ENCODE measurements at places on chromosomes 7 and 10.
A peak's percentile ranks its signal among the peaks of the same experiment; 100 is the strongest.

- DNase-seq, result no peak
Observed at GRCh38 chr7:105649727-105650381, 68.6 kb upstream of the EFCAB10 start.

- DNase-seq, result no peak
Observed at GRCh38 chr7:7330997-7331396, 148.7 kb downstream of the C1GALT1 start.

- no peak for DNase-seq
Observed at GRCh38 chr7:1721047-1721690, 51.1 kb downstream of the ELFN1 start.

DNA sequence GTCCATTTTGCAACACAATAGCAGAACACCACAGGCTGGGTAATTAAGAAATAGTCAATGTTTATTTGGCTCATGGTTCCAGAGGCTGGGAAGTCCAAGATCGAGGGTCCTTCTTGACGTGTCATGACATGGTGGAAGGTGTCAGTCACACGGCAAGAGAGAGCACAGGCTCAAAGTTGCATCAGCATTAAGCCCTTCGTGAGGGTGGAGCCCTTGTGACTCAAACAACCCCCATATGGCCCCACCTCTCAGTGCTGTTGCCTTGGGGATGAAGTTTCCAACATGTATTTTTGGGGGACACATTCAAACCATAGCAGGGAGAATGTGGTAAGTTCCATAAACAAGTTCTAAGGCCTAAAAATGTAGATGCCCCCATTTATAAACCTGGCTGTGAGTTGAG is 24.6 kb upstream of the GTPBP4 start:
- DNase-seq, result no peak

- DNase-seq, result no peak
Observed at GRCh38 chr7:128124786-128125185, 93.5 kb upstream of the LRRC4 start.

GRCh38 chr7:96723622-96724021 is 14.0 kb upstream of the SEM1 start:
- DNase-seq, result no peak

- no peak for DNase-seq
Observed at GRCh38 chr7:140212100-140212881, 35.5 kb upstream of the KDM7A start.

DNA sequence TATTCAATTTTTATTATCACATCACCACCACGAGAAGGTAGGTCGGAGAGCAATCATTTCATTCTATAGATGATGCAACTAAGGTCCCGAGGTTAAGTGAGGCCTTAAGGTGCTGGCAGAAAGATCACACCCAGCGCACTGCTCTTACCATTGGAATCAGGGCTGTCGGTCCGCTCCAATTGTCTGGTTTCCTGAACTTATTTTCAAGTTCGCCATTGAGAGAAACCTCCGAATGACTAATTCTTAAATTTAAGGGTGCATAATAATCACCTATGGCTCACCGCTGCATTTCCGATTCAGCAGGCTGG is 625 bp upstream of the GSTO2 start:
- no peak for DNase-seq

DNA sequence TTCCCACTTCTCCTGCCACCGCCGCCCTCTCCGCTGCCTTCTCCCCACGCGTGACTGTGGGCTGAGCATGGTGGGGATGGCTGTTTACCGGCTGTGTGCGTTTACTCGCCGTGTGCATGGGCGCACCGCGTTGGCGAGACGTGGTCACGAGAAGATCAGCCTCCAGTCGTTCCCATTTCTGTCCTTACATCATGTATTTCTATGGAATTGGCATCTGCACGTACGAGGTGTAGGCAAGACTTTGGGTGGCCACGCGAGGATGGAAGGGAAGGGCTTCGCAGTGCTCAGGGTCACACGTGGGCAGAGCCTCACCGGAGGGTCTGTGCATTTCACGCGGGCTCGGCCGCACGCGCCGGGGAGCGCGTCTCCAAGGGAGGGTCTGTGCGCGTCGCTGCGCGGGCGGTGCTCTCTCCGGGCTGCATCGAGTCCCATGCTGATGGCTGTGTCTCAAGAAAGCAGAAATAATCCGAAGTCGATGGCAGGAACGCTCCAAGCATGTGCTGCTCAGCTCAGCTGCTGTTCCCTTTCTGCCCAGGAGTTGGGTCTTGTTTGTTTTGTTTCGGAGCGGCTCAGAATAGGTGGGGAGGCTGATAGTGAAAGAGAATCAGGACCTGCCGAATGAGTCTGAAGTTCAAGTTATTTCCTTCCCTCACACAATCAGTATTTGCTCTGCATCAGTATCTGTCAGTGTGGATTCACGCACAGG is 973 bp downstream of the CAMK1D start:
- peak; percentile 76 for DNase-seq

GRCh38 chr10:49798275-49798674 is 36.2 kb upstream of the OGDHL start:
- no peak for DNase-seq

- DNase-seq, result no peak
Observed at GRCh38 chr7:148930335-148930734, 46.2 kb upstream of the EZH2 start.

GRCh38 chr10:30219971-30220751 is 128.9 kb downstream of the MTPAP start:
- DNase-seq, result no peak

- DNase-seq, result no peak
Observed at GRCh38 chr10:104092749-104093148, 7.1 kb upstream of the COL17A1 start.

DNA sequence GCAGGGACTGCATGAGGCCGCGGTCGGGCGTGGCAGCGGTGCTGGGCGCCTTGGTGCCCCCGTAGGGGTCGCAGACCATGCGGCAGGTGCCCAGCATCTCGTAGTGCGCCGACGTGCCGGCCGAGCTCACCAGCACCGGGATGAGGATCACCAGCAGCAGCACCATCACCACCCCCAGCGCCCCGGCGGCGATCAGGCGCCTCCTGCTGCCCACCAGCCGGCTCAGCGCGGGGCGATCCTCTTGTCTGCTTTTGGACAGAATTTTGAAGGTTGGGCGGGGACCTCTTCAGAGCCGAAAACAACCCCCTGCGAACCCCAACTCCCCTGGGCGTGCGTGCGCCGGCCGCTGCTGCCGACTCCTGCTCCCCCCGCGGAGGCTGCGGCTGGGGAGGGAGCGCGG is 779 bp downstream of the C1QL3 start:
- DNase-seq, result peak; percentile 73

- DNase-seq, result no peak
Observed at GRCh38 chr10:103823706-103824272, 31.6 kb downstream of the SH3PXD2A start.

GRCh38 chr7:117531595-117532244 is 51.9 kb downstream of the CFTR start:
- no peak for DNase-seq

DNA sequence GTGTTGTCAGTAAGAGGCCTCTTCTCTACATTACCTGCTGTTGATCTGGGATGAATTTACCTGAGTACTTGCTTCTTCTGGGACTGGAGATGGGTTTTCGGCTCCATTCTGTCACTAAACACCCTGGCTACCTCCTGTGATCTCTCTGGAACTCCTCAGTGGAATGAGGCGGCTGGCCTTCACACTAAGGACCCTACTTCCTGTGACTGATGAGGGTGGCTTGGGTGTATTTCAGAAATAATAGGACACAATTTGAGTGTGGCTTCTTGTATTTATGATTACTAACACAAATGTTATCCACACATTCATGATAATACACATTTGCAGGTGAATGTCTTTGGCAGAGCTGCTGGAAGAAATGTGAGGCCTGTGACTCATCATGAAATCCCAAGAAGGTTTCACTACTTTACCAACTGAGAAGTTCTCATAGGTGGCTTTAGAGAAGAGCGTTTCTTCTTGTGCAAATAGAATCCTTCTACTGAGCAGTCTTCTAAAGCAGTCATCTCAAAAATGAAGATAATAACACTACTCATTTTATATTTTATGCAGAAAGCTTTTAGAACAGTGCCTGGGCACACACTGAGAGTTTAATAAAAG is 21.3 kb upstream of the EVX1 start:
- no peak for DNase-seq

GRCh38 chr7:95511716-95512260 is 26.0 kb downstream of the ASB4 start:
- peak; percentile 63 for DNase-seq

- DNase-seq, result no peak
Observed at GRCh38 chr10:119465085-119465484, 77.4 kb downstream of the RGS10 start.
